ENCODE measurements at places on chromosomes 6 and 20.
A peak's percentile ranks its signal among the peaks of the same experiment; 100 is the strongest.

DNA sequence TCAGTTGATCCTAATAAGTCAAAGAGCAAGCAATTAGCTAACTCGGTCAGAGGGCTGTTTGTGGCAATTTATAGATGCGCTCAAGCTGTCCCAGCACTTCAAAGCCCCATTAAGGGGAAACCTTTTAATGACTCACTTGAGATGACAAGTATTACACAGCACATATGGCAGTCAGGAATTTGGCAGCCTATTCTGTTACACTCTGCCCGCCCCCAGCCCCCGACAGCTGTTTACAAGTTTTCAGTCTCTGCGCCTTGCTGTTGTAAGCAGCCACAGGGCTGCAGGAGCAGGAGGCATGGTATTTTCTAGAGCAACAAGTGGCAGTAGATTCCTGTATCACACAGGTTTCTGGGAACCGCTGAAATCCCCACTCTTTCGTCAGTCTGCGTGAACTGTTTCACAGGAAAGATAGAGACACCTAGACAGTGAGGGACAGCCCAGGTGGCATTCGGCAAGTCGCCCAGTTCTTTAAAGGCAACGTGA lies 263.0 kb downstream of the FOXC1 start:
- peak; percentile 6 for DNase-seq

- peak; percentile 17 for DNase-seq
Measured at GRCh38 chr6:150230164-150230561, 87.3 kb downstream of the PPP1R14C start.

DNA sequence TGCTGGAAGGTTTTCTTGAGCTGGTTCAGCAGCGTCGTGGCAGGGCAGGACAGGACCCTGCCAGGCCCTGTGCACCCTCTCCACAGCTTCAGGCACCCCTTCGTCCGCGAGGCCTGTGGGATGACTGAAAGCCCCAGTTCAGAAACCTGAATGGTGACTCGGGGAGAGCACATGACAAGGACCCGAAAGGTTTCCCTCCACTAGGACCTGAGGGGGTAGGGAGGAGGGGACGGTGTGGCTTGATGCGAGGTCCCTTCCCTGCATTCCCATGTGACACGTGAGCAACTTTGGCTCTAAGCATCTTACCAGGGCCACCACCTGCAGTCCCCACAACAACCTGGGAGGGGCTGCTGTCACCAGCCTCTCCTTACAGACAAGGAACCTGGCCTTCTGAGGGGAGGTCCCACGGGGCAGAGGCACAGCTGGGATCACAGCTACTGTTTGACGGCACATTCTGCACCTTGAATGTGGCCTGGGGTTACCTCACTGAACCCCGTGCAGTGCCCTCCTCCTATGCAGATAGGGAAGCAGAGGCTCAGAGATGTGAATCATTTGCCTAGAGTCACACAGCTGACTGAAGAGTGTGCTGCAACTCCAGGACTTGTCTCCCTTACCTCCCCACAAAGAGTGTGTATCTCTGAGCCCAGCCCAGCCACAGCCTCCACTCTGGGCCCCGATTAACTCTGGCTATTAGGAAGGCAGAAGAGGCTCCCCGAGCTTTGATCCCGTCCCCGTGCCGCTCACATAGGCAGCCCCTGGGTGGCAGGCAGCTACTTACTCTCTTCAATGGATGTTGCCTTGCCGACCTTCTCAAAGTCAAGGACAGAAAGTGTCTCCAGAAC lies 84.6 kb downstream of the PTPN1 start:
- no peak for DNase-seq

DNA sequence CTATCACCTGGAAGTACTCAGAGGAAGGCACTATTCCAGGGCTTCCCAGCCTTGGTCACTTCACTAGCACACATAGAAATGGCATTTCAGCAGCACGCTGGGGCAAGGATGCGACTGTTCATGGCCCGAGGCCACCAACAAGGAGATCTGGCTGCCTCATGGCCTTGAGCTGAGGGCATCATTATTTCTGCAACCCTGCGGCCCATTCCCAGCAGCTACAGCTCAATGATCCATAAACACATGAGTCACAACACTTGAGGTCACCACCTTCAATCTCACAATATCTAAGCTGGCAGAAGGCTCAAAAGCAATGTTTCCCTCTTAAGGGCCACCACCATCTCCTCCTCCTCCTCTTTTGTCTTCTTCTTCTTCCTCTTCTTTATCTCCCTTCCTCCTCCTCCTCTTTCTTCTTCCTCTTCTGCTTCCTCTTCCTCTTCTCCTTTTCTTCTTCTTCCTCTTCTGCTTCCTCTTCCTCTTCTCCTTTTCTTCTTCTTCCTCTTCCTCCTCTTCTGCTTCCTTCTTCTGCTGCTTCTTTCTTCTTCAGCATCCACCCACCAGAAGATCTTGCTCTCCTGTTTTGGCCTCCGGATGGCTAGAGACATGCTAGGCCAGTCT lies 382.9 kb upstream of the CNR1 start:
- DNase-seq, result peak; percentile 6

DNA sequence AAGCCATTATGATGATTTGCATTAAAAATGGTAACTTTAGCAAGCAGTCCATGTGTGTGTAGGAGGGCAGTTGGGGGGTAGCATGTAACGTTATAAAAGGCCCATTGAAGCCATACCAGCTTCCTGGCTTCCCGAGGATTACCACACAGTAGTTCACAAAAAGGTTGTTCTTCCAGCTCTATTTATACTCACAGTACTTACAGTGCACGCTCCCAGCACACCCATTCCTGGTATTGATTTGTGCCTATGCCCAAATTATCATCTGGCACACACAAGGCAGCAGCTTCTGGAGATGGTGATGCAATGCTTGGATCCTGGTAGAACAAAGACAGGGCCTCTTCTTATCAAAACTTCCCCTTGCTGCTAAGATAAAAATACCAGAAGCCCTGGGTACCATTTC lies 436.8 kb downstream of the HAO1 start:
- no peak for DNase-seq

DNA sequence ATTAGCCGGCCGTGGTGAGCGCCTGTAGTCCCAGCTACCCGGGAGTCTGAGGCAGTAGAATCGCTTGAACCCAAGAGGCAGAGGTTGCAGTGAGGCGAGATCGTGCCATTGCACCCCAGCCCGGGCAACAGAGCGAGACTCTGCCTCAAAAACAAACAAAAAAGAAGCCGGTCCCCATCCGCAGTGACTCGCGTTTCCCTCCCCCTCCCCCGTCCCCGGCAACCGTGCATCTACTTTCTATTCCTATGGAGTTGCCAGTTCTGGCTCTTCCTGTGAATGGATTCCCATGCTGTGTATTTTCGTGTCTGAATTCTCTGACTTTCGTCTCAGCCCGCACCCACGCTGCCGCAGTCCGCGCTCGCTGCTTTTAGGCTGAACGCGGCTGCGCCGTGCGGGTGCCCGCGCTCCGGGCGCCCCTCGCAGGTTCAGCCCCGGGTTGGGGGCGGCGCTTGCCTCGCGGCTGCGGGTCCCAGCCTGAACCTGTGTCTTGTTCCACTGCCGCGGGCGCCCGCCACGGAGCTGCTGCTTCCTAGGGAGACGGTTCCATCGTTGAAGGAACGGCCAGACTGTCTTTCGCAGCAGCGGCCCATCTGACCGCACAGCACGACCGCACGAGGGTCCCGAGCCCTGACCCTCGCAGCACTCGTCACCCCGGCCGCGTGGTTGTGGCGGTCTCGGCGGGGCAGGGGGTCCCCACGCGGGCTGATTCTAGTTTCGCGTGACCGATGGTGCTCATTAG lies 1.1 kb upstream of the MRGBP start:
- DNase-seq, result peak; percentile 63

- no peak for DNase-seq
Measured at GRCh38 chr20:32164984-32165735, 42.4 kb downstream of the PLAGL2 start.

DNA sequence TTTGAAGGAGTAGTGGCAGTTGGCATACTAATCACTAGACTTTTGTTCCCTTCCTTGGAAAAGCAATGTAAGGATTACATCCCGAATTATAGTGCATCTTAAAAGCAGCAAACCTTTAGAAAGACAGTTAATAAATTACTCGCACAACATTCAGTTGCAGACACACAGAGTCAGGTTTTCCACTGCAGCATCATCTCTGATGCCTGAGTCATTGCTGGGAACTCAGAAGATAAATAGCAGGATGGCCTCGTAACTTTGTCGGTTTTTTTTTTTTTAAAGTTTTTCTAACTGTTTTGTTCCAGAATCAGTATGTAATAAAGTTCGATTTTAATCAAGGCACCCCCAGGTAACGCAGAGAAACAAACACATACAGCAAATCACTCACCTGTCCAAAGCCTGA lies 34.3 kb downstream of the GJA10 start:
- DNase-seq, result peak; percentile 41

GRCh38 chr6:43491750-43492661 lies 14.6 kb downstream of the TJAP1 start:
- DNase-seq, result peak; percentile 72

DNA sequence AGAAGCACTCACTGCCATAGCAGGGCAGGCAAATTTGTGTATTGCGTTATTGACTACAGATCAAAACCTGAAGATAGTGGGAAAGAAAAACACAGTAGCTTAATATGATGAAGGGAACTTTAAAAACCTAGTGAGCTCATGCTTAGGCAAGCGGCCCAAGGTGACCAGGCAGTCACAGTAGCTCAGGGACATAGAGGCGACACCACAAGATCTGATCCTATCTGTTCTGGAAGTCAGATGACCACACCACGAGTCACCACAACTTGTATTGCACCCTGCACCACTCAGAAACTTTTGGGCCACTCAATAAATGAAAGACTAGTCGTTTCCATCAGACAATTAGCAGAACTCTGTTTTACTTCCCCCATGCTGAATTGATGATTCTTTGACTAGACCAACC lies 4.9 kb downstream of the CLIC5 start:
- peak; percentile 21 for DNase-seq

- no peak for DNase-seq
Measured at GRCh38 chr6:10417681-10418104, 2.8 kb upstream of the TFAP2A start.

GRCh38 chr6:15376900-15377487 lies 131.1 kb downstream of the JARID2 start:
- no peak for DNase-seq

DNA sequence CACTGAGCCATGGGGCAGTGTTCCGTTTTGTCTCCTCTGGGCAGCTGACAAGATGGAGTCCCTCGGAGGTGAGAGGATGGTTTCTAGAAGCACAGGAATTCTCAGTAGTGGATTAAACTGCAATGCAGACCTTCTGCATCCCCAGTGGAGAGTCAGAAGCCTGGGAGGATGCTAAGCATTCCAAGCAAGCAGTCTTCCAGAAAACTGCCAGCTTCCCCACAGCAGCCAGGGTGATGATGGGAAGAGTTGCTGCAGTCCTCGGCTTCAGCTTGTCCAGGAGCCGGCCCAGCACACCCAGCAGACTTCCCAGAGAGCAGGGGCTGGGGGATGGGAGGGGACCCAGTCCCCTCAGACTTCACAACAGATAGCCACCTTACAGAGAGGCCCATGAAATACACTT lies 163.6 kb downstream of the LY86 start:
- no peak for DNase-seq

DNA sequence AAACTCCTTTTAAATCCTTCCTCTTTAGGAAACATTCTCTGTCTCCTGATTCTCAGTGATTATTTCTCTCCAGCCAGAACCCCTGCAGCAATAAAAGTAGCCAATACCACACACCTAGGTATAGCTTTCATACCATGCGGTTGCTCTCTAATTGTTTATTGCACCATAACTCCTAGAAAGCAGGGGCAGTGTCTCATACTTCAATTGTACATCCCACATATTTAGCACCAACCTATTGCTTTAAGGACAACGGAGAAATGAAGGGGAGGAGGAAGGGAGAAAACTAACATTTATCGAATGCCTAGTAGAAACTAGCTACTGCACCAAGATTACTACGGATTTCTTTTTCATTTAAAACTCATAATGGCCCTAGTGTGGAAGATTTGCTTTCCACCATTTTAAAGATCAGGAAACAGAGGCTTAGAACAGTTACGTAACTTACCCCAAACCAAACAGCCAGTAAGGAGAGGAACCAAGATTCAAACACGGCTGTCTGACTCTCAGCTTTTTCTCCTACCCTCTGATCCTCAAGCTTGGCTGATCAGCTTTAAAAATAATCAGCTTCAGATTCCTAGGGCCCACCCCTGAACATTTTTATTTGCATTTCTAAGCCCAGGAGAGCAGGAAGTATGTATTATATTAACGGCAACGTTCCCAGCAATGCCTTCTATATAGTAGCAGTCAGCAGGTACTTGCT lies 43.4 kb upstream of the ATXN1 start:
- DNase-seq, result no peak

- no peak for DNase-seq
Measured at GRCh38 chr20:59939879-59940128, 301 bp downstream of the PPP1R3D start.

GRCh38 chr6:69866351-69866769 lies at the start of gene COL19A1:
Gene COL19A1, plus strand, starts transcription at chr6:69866556. Its CDS starts 13,012 bp downstream, at chr6:69879568.
- no peak for DNase-seq

GRCh38 chr6:15674690-15675386 lies 12.0 kb upstream of the DTNBP1 start:
- no peak for DNase-seq

GRCh38 chr6:14873101-14873500 lies 372.8 kb upstream of the JARID2 start:
- no peak for DNase-seq

- no peak for DNase-seq
Measured at GRCh38 chr20:59007665-59008511, 834 bp upstream of the CTSZ start.

- DNase-seq, result no peak
Measured at GRCh38 chr6:30066082-30066481, 916 bp upstream of the PPP1R11 start.

- no peak for DNase-seq
Measured at GRCh38 chr20:32966881-32967781, 37.1 kb downstream of the SUN5 start.

DNA sequence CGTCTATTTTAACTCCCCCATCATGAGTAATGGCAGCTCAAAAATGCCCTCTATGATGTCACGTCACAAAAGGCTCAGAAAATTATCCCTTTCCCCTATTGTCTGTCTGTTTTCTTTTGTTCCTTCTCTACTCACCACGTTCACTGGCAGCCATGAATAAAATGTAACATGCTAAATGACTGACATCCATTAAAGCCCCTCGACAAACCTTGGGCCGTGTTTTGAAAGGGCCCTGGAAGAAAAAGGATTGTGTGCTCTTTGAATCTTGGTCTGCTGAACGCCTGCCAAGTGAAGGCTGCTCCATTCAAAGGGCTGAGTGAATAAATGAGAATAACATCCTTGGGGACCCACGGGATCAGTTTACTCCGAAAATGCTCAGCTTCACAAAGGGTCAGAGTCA lies 118.7 kb downstream of the RPS12 start:
- no peak for DNase-seq

DNA sequence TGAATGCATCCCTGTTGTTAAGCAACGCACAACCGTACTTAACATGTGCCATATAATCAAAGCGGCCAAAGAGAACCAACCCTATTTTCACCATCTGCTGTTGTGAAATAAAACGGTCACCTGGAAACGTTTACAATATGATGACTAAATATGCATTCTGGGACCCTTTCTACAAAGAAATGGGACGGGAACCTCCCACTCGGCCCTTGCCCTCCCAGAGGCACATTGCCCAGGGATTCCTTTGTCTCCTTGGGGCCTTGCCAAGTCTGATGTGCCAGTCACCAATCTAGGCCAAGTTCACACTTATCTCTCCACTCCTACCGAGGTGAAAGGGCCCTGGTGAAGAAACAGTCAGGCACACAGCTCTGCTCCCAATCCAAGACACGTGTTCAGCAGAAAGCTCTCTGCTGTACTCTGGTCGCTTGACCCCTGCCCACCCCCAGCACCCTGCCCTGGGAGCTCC lies 427.4 kb upstream of the JARID2 start:
- no peak for DNase-seq

GRCh38 chr20:35490736-35491181 lies 35.4 kb downstream of the CEP250 start:
- DNase-seq, result no peak

- no peak for DNase-seq
Measured at GRCh38 chr6:29011276-29011734, 6.2 kb upstream of the ZNF311 start.
